ENCODE measurements at places on chromosomes 11 and 22. TPM values are rescaled to one million over a fixed set of nuclear protein-coding genes. Genes with fewer than 3 reads are reported as not detected.

DNA sequence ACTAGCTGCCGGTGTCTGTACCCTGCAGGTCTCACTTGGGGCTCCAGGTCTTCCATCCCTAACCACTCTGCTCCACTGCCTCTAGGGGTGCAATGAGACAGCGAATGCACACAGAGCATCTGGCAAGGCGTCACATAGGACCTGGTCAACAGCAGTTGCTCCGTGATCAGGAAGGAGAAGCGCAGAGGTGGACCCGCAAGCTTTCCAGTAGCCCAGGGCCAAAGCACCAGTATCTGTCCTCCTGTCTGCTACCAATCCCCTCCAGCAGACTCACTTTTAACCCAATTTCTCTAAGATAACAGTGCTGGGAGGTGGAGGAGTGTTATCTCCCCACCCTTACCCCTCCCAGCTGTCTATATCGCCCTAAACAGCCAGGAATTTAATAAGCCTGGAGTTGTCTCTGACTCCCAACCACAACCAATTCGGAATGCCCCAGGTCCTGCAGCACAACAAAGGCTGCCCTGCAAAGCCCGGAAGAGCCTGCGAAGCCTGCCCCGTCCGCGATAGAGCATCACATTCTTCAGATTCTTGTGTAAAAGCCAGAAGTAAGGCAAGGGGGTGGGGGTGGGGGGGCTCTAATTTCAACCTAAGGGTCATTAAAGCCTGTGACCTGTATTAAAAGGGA, 19.3 kb downstream of the MYH9 start:
- no peak for DNase-seq

- DNase-seq = no peak
These were observed 309.2 kb downstream of the BRD1 start for GRCh38 chr22:49518436-49518970.

DNA sequence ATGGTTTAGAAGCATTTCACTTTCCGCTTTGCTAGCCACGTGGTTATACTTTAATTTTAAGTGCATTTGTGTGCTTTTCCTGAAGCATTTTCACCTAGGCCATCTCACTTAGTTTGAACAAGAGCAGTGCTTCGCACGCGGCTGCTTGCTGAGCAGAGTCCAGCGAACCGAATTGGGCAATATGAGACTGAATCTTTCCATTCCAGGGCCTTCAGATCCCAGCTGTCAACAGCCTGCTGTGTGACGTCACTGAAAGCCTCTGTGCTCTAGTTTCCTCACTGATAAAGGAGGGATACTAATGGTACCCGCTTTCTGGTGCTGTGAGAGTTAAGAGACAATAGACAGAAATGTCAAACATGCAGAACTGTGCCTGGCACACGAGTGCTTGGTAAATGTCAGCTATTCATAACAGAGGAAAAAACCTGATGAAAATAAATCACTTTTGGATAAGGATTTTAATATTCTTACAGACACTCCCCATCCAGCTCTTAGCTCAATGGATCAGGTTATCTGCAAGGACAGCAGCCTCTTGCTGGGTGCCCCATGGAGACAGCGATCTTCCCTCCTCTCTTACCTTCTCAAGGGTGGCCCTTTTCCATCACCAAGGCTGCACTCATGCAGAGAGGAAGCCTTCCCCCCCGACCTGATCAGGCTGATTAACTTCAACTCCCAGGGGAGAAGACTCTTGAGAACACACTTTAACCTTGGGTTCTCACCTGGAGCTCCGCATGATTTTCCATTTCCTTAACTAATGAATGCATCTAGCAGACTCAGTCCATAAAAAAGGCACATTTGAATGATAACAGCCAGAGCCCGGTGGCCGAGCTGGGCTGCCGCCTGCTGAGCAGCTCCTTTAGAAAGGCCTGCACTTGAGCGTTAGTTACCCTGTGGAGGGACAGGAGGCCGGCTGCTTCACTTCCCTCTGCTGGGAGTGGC, 3.5 kb upstream of the GLB1L3 start:
- DNase-seq = no peak

- no peak for DNase-seq
These were observed 47.0 kb upstream of the ARHGAP42 start for GRCh38 chr11:100640071-100640470.

Gene ANGPTL5
- not detected for total RNA-seq

- no peak for DNase-seq
These were observed 104.7 kb downstream of the ETS1 start for GRCh38 chr11:128482512-128483191.

GRCh38 chr11:122601141-122602125, 54.1 kb upstream of the UBASH3B start:
- no peak for DNase-seq

DNA sequence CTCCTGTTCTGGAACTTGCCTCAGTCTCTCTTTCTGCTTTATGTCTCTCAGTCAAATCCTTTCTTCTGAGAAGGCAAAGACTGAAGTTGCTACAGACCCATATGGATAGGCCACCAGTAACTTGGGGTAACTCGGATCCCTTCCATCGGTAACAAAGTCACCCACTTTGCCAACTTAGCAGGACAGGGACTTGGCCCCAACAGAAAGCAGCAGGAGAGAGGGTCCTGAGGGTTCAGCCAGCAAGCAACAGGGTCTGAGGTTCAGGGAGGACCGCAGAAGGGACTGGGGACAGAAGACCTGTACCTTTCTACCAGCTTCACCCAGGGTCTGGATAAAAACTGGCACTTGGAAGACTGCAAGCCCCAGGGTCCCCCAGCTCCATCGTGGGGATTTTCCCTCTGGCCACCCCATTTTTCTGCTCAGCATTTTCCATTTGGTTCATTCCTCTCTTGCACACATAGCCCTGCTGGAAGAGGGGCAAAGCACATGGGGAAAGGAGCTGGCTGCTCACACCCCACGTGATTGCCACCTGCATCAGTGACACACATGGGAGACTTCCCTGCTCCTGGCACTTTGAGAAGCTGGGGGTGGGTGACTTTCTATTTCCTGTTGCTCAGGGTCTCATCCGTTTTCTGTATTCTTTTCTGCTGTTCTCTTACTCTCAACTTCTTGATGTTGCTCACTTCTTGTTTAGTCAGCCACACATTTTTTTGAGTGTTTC, 34.6 kb upstream of the GNAZ start:
- no peak for DNase-seq

DNA sequence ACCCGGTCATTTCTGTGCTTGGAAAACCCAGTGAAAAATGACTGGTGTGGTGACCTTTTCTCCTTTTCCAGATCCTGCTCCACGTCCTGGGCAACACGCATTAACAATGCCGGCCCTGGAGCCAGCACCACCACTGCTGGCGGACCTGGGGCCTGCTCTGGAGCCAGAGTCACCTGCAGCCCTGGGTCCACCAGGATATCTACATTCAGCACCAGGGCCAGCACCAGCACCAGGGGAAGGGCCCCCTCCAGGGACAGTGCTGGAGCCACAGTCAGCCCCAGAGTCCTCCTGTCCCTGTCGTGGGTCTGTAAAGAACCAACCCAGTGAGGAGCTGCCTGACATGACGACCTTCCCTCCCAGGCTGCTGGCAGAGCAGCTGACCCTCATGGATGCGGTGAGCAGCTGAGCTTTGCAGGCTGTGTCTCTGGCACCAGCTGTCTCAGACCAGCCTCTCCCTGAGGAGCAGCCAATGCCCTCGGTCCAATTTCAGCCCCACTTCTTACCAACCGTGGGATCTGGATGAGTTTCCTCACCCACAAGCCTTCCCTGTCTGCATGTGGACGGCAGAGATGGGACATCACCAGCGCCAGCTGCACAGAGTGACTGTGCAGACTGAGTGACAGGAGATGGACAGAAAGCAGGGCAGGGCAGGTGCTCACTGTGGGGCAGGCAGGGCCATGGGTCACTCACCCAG, 1.9 kb downstream of the RGL4 start:
- DNase-seq = no peak

Gene OR8D2
- not detected for total RNA-seq

DNA sequence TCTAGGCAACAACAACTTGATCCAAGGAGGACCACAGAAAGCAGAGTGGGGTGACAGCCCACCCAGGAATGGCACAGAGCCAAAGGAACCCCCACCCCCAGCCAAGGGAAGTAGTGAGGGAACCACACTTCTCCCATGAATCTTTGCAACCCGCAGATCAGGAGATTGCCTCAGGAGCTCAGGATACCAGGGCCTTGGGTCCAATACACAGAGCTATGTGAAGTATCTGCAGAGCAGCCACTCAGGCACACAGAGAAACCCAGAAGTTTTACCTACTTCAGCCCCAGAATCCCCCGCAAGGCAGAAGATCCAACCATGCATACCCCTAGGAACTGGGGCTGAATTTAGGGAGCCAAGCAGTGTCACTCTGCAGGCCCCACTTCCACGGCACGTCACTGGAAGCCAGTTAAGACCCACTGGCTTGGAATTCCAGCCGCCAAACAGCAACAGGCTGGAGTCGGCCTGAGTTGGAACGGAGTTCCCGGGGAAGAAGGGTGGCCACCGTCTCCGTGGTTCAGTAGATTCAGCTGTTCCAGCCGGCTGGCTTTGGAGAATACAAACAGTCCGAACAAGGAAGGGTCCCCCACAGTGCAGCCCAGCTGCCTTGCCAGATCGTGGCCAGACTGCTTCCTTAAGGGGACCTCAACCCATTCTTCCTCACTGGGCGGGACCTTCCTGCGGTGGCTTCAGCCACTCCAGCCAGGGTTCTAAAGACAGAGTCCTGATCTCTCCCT, 174.1 kb downstream of the TTC28 start:
- DNase-seq = no peak

DNA sequence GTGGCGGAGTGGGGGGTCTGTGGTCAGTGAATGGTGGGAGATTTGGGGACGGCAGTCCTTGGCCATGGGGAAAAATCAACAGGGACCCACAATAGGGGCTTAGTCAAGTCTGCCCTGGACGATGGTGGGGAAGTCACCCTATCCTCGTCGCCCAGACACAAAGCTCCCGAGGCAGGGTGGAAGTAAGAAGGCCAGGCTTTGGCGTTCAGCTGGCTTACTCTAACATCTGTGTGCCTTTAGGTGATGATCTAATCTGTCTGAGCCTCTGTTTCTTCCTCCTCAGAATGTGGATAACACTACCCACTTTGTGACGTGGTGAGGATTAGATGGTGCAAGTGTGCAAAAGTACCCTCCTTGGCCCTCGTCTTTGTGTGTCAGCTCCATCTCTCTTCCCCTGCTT, 192.2 kb downstream of the ST3GAL4 start:
- DNase-seq = no peak

Gene CBX7
- total RNA-seq = 14.5 TPM

DNA sequence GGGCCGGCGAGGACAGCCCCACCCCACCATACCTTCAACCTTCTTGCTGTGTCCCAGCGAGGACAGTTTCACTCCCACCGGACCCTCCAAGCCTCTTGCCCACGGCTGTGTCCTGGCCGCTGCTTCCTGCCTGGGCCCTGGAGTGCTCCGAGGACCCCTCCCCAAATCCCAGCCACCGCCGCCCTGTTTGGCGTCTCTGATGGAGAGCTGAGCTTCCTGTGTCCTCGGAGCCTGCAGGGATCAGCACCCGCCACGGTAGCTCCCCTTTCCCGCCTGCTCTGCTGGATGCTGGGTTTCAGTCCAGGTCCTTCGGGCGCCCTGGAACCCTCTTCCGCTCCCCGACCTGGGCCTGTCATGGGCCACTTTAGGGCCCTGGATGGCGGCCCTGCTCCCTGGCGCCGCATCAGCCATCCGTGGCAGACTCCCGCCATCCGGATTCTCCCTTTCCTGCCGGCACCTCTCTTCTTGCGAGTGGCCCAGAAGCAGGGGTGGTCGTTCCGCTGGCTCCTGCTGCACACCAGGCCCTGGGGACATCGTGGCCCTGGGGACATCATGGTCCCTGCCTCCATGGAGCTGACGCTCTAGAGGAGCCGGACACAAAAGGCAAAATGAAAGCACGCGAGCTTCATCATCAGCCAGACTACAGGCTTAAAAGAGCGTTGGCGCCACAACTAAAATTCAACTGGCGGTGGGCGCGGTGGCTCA, 34.3 kb upstream of the GAL start:
- DNase-seq = no peak

GRCh38 chr11:75182664-75183063, 31.8 kb downstream of the SLCO2B1 start:
- DNase-seq = no peak

Gene BLID
- total RNA-seq = 0.41 TPM

Gene CNIH2
- 9.3 TPM for total RNA-seq

GRCh38 chr11:117259417-117259816, 26.9 kb downstream of the RNF214 start:
- DNase-seq = no peak

DNA sequence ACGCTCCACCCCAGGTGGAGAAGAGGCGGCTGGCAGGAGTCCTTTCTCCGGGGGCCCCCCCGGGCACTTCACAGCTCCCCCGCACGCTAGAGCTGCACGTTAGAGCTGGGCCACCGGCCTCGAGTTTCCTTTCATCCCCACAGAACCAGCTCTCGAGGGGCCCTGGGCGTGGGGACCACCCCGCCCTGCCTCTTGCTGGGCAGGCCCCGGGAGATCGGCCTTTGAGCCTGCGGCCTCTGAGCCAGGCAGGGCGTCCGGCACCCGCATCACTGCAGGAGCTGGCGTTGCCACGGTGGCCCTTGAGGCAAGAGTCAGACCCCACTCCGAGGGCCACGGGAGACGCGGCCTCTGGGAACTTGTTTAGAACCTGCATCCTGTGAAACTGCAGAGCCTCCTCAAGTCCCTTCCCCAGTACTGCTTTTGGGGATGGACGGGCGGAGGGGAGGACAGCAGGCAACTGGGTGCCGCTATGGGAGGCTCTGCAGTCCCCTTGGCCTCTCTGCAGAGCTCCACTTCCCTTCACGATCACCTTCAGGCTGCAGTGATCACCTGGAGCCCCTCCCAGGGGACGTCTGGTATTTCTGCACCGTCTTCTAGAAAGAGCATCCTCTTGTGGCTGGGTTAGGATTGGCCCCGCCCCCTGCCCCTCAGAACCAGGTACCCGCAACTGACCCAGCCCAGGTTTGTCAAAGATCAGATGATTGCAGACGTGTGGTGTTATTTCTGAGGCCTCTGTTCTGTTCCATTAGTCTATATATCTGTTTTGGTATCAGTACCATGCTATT, 13.9 kb upstream of the GAL start:
- no peak for DNase-seq

DNA sequence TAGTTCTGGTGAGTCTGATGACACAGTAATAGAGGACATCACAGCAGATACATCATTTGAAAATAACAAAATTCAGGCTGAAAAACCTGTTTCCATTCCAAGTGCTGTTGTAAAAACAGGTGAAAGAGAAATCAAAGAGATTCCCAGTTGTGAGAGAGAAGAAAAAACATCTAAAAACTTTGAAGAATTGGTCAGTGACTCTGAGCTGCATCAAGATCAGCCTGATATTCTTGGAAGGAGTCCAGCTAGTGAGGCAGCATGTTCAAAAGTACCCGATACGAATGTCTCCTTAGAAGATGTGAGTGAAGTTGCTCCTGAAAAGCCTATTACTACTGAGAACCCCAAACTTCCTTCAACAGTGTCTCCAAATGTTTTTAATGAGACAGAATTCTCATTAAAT, 38.7 kb downstream of the RTN3 start:
- no peak for DNase-seq

DNA sequence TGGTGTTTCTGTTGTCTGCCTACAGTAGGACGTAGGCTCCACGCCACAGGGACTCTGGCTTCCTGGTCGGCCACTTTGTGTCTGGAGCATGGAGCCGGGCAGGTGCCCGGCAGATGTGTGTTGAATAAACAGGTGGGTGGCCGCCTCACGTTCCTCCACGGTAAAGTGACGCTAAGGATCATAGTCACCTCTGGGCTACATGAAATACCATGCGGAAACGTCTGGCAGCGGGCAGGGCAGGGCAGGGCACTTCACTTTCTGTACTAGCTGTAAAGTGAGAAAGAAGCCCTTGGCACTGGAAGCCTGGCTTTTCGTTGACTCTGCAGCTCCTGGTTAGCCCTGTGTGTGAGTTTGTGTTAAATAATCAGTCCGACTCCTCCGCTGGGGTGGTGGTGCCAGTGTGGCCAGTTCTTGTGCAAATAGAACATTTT, 52.4 kb downstream of the MCM5 start:
- DNase-seq = no peak
